Activated CD8-positive, alpha-beta memory T cell treated with anti-CD3 and anti-CD28 coated beads for 1 hour (primary cell): ENCODE measurements at places on chromosomes 3 and 15.

DNA sequence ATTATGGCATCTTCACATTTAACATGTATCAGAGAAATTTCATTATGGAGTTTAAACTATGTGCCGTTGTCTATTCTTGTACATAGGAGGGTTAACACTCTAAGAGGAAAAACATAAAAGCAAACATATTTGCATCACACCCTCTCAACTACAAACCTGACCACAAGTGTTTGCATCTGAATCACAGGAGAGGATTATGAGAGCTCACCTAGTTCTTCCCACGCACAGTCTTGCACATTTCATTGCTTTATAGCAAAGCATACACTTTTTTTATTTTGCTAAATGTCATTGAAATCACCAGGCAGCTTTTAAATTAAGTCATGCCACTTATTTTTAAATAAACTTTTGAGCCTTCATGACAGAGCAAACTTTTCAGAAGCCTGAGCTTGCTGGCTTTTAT lies 12.5 kb downstream of the TRAT1 start:
- DNase-seq: no peak

GRCh38 chr15:64058279-64058678 lies 12.0 kb upstream of the DAPK2 start:
- DNase-seq: no peak

DNA sequence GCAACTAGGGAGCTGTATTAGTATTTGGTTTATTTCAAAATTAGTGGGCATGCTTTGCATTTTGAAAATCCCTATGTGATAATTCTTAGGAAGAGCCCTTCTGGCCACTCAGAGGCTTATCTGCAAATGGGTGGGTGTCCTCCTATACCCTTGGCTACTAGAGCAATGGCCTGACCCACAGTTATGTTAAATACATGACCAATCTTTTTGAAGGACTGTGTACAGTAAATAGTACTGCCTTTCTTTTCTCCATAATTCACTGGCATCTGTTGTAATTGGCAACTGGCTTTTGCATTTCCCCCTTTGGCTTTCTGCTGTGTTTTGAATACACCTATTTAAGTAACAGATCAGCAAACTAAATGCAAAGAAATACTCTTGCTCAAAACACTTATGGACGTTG lies 175.4 kb downstream of the ANXA2 start:
- DNase-seq: no peak

DNA sequence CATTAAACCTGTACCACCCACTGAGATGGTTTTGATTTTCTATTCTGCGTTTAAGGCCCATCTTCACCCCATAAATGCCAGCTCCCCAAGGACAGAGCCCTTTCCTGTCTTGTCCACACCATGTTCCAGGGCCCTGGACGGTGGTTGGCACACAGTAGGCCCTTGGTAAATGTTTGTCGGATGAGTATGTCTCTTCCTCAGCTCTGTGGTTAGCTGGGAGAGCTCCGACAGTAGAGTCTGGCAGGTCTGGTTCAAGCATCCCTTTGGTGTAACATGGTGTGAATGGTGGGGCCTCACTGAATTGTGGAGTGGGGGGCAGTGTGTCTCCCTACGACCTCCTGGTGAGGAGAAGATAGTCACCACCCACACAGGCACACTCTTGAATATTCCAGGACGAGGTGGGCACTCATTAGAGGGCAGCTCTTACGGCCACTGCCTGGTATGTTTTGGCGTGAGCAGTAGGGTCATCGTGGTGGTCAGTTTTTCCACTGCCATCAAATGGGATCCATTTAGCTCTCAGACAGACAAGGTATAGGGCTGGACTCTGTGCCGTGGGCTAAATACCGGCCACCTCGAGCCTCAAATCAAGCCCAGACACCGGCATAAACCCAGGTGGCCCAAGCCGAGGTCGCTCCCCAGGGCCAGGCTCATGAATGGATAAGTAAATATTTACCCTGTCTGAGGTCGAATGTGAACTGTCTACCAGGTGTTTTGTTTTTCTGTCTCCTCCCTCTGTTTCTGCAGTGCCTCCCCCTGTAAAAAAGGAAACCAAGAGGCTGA lies 61.3 kb downstream of the SMAD3 start:
- no peak for DNase-seq
